Stimulated activated CD8-positive, alpha-beta memory T cell treated with anti-CD3 and anti-CD28 coated beads, Interleukin-15, amount 100 ng/mL, for 48 hours (primary cell): ENCODE measurements at places on chromosomes 6 and 20.

GRCh38 chr20:57867807-57868206, 158.0 kb upstream of the PMEPA1 start:
- DNase-seq, result no peak

DNA sequence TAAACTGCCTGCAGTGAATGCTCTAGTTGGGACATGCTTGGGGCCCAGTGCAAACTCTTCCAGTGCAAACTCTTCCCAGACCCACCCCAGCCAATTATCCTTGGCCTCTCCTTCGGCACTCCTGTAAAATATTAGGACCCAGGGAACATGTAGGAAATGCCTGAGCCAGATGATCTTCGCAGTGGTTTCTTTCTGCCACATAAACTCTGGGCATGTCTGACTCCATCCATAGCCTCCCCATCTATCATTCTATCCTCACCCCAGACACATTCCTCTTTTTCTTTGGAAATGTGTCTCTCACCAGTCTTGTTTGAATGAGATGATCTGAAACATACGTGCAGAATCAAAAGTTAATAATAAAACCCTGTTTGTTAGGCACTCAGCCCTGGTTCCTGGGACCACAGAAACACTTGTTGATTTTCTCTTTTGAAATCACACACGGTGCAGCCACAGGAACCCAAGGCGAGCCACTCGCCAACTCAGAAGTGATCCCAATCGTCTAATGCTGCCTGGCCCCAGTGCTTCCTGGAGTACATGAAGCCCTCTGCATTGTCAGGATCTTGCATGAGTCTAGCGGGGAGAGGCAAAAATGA, 108.9 kb upstream of the CST7 start:
- no peak for DNase-seq

GRCh38 chr6:88111991-88112390, 54.2 kb downstream of the CNR1 start:
- no peak for DNase-seq

GRCh38 chr6:65799389-65799788, 92.4 kb upstream of the EYS start:
- no peak for DNase-seq

- no peak for DNase-seq
These were observed 275.3 kb downstream of the TBC1D7 start for GRCh38 chr6:13053006-13053461.

GRCh38 chr6:141482796-141483597, 649.7 kb upstream of the GJE1 start:
- no peak for DNase-seq

DNA sequence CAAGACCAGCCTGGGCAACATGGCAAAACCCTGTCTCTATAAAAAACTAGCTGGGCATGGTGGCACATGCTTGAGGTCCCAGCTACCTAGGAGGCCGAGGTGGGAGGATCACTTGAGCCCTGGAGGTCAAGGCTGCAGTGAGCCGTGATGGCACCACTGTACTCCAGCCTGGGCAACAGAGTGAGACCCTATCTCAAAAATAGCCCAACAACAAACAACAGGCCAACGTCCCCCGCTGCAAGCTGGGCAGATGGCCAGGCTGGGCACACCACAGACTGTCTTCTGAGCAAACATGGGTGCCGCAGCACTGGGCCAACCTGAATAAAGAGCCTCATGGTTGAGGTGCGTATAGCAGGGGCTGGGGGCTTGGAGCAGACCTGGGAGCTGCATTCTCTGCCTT, 46.6 kb upstream of the SRF start:
- no peak for DNase-seq

GRCh38 chr20:36988494-36988966, 37.0 kb upstream of the SAMHD1 start:
- no peak for DNase-seq

DNA sequence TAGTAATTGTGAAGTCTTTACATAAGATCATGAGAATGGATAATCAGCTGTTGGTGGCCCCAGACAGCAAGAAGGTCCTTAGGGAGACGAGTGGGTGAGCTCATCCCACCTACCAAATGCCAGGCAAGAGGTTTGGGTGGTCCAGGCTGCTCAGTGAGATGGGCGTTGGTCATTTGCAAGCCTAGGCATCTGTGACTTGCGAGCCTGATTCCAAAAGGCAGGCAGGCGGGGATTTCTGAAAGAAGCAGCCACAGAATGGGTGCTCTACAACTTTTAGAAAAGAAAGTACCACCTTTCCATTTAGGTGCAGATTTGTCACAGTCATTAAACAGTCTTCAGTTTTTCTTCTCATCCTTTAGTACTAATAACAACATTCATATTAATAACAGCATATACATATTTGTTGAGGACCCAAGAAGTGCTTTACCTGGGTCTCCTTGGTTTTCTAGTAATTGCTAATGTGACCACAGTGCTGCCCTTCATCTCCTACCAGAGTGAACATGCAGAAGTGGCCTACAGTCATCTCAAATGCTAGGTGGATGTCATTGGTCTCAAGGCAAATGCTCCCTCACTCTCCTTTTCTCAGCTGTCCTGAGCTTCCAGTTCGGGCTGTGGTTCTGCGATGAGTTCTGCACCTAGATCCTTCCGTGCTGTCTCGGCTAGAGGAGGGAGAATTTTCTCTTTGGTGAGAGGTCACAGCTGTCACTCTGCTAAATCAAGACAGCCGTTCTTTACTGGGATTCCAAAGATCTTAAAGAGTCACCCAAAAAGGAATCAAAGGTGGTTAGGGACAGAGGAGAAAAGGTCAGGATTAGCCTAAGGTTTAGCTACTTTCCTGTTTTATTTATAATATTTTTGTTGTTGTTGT, 2.7 kb downstream of the WRNIP1 start:
- DNase-seq, result no peak

- no peak for DNase-seq
These were observed 28.7 kb downstream of the FKBP1A start for GRCh38 chr20:1364106-1364505.

- no peak for DNase-seq
These were observed 42.8 kb downstream of the FNDC1 start for GRCh38 chr6:159212028-159212427.

- DNase-seq, result no peak
These were observed 1.3 kb downstream of the KCNQ2 start for GRCh38 chr20:63471002-63471716.

GRCh38 chr6:40599555-40599954, 12.4 kb upstream of the LRFN2 start:
- no peak for DNase-seq

DNA sequence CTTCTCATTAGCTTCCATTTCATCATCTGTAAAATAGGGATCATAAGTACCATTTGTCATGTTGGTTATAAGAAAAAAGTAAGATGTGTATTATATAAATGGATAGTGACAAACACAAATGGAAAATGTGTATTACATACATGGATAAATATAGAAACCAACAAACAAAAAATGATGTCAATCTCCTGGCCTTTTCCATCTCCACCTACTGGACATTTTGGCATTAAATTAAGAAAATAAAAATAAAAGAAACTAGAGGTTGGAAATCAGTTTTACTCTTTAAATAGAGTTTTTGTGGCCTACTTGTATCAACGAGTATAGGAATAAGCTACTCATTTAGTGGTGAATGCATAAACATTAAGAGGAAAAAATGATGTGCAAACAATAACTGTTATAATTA, 67.5 kb upstream of the THEMIS start:
- no peak for DNase-seq

DNA sequence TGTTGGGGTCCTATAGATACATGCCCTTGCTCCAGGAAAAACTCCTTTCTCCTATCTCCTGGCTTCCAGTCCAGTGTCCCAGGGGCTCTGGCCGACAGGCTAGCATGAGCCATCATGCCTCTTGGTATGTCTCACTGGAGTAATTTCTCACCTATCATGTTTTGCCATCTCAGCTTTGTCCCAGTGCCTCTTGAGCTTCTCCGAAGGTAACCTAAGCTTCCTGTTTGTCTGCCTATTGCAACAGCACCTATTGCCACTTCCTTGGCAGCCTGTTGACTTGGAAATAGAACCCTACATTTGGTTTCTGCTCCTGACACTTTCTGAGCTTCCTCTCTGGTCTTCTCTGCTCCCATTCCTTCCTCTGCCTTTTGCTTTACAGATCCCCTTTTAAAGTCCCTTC, 197.7 kb downstream of the KCNQ5 start:
- no peak for DNase-seq

DNA sequence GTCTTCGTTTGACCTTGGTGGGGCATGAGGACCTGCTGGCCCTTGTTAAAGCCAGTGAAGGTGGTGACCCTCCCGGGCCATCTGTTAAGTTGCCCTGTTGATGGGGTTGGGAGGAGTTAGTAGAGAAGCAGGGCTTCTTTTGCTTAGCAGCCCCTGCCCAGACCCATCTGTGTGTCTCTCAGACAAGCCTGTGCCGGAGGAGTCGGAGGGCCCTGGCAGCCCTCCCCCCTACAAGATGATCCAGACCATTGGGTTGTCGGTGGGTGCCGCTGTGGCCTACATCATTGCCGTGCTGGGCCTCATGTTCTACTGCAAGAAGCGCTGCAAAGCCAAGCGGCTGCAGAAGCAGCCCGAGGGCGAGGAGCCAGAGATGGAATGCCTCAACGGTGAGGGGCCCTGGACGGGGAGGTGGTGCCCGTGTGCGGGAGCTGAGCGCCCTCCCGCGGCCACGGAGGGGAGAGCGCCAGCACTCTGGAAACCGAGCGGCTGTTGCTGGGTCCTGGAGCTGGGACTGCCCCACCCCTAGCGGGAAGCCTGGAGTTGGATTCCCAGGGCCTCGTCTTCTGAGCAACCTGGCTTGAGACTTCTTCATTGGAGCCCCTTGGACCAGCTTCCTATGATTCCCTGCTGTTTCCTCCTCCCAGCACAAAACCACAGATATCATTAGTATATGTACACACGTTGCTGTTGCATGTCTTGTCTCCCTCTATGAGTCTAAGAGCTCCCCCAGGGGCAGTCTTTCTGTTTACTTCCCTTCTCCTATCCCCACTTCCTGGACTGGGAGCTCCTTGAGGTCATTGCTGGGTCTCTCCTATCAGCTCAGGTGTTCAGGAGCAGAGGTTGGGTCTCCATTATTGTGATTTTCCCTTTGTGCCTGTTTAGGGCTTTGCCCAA, 27.6 kb upstream of the SRF start:
- peak; percentile 70 for DNase-seq

DNA sequence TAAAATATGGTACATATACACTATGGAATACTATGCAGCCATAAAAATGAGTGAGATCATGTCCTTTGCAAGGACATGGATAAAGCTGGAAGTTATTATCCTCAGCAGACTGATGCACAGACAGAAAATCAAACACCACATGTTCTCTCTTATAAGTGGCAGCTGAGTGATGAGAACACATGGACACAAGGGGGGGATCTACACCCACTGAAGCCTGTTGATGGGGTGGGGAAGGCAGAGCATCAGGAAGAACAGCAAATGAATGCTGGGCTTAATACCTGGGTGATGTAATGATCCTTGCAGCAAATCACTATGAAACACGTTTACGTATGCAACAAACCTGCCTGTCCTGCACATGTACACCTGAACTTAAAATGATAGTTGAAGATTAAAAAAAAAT, 71.3 kb downstream of the MANEA start:
- no peak for DNase-seq

GRCh38 chr6:33001685-33002084, 7.7 kb downstream of the HLA-DOA start:
- no peak for DNase-seq

DNA sequence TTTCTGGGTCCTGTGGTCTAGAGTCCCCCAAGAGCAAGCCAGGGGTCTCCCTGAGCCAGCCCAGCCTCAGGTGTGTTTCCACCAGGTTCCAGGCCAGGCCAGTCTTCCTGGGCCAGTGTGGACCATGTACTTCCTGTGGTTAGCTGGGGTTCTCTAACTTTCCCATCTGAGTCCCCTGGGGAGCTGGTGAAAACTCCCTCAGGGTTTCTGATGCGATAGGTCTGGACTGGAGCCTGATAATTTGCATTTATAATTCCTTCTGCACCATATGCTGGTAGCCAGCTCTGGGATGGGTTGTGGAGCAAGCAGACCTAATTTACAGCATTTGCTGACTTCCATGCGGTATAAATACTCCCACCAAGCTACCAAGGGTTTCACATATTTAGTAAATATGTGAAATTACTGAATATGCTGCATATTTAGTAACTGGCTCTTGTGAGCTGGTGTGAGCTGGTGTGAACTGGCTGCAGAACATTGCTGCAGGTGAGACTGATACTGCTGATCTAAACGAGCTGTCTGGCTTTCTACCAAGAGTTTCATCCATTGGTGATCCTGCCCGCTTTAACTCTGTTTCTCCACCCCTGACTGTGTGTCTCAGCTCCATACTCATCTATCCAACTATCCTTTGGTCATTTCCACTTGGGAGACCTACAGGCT, 62.6 kb downstream of the RIN2 start:
- DNase-seq, result no peak

DNA sequence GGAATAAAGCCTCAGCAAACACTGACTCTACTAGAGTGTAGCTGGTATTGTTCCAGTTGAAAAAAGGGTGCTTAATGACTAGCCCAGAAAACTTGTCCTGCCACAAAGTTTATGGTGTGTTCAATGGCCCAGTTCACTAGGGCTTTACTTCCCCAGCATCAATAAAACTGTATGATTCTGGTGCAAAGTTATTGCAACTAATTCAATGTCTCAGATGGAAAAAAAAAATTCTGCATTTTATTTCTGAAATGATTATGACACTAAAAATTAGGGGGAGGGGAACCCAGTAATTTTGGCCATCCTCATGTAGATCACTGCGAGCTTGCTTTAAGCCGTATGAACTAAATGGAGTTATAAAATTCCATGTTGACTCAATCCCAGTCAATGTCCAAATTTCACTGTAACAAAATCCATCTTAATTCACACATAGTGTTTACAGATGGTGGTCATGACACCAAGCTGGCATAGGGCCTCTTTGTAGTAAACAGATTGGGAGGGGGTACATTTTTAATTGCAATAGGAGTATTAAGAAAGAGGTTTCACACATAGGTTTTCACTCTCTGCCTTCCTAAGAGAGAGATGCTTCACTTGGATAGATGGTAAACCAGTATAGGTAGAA, 41.2 kb downstream of the PTPRK start:
- no peak for DNase-seq

DNA sequence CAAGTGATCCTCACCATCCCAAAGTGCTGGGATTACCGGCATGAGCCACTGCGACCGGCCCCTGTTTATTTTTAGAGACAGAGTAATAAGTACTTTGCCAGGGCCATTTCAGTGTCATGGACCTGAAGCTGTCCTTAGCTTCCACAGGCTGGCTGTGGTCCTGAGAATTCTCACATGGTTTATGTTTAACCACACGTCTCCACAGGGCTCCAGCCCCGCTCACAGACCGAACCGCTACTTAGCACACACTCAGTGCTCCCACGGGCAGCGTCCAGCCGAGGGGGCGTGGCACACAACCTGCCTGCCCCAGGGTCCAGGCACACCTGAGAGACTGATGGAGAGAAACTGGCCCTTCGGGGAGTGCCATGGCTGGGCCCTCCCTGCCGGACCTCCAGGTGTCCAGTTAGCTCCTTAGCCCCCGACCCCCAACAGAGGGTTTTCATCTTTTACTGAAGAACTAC, 11.7 kb downstream of the ACSS1 start:
- no peak for DNase-seq
